ENCODE measurements at places on chromosomes 11 and 22.

DNA sequence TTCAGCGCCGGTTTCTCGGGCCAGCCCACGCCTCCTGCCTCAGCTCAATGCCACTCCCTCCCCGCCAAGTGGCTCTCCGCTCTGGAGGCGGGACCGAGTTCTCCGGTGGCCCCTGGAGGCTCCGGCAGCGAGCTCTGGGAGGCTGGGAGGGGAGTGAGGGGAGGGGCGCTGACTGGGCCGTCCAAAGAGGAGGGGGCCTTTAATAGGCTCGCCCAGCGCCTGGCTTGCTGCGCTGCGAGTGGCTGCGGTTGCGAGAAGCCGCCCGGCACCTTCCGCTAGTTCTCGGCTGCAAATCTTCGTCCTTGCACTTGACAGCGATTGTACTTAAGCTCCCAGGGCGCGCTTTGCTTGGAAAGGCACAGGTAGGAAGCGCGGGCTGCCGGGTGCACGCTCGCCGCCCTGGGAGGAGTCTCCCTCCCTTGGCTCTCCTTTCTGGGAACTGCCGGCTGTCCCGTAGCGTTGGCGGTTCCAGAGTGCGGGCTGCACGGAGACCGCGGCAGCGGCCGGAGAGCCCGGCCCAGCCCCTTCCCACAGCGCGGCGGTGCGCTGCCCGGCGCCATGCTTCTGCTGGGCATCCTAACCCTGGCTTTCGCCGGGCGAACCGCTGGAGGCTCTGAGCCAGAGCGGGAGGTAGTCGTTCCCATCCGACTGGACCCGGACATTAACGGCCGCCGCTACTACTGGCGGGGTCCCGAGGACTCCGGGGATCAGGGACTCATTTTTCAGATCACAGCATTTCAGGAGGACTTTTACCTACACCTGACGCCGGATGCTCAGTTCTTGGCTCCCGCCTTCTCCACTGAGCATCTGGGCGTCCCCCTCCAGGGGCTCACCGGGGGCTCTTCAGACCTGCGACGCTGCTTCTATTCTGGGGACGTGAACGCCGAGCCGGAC lies at the start of gene ADAMTS15:
ADAMTS15 (plus strand) TSS at position 230 of the 894 bp plus-strand sequence; CDS start at position 559, 329 bp downstream.
- peak; percentile 40 for DNase-seq

DNA sequence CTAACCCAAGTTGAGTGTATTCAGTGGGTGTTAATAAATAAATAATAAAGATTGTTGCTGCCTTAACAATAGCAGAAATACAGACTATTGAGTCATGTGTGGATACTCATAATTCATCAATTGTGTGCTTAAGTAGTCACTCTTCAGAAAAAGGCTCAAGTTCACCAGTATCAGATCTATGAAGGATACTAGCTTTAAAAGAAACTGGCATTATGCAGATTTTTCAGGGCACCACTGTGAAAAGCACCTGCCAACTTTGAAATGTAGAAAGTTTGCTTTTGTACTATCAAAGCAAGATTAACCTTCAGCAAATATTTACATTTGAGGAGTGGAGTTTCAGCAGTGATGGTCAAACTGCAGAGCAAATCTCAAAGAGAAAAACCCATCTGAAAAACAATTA lies 20.1 kb upstream of the SYTL2 start:
- DNase-seq = no peak

DNA sequence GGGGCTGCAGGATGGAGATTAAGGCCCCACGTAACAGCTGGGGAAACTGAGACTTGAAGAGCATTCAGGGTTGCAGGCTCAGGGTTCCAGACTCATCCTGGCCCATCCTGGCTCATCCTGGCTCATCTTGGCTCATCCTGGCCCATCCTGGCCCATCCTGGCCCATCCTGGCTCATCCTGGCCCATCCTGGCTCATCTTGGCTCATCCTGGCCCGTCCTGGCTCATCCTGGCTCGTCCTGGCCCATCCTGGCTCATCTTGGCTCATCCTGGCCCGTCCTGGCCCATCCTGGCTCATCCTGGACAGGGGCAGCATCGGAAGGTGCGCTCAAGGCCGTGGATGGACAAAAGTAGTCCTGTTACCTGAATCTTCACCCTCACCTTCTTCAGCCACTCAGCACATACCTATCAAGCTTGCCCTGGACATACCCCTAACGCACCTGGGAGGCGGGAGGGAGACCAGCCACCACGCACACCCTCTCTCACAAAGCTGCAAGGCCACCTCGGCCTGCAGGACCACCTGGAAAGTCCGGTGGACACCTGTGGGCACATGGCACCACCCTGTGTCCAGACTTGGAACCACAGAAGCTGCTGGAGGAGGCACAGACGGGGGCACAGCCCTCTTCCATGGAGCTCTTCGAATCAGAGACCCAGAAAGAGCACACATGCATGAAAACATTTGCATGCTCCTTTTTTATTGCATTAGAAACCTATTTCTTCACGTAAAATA lies 20.3 kb upstream of the NLRP6 start:
- DNase-seq = no peak

DNA sequence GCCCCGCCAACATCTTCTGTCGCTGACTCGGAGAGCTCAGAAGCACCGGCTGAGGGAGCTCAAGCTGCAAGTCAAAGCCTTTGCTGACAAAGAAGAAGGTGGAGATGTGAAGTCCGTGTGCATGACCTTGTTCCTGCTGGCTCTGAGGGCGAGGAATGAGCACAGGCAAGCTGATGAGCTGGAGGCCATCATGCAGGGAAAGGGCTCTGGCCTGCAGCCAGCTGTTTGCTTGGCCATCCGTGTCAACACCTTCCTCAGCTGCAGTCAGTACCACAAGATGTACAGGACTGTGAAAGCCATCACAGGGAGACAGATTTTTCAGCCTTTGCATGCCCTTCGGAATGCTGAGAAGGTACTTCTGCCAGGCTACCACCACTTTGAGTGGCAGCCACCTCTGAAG lies 6.7 kb downstream of the RAG1 start:
- no peak for DNase-seq

DNA sequence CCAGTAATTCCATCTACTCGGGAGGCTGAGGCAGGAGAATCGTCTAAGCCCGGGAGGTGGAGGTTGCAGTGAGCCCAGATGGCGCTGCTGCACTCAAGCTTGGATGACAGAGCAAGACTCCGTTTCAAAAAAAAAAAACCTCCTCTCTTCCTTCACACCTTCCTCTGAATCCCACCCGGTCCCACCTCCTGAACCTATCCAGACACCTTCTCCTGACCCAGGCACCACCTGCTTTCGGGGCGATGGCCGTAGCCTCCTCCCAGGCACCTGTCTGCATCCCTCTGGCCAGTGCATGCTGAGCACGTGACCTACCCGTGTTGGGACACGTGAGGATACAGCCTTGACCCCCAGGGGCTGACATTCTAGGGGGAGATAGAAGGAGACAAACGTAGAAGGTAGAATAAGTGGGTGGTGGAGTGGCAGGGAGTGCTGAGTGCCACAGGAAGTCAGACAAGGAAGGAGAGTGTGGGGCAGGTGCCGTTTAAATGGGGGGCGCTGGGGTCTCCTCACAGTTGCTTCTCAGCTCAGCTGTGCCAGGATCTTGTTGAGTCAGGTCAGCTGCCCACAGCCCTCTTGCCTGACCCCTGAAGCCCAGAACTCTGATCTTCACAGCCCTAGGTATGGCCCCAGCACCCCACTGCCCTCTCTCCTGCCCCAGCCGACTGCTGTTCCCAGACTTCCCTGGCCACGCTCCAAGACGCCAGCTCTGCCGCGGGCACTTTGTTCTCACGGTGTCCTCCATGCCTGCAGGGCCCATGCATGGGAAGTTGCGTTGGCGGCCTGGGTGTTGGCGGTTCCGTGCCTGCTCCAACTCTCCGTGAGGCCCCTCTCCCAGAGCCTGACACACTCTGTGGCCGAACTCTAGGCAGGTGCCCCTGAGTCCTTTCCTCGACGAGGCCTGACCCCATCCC lies 1.2 kb upstream of the MIOX start:
- DNase-seq = no peak

- DNase-seq = no peak
Measured at GRCh38 chr11:2665526-2666400, 34.0 kb downstream of the KCNQ1OT1 start.

GRCh38 chr11:93034723-93035039 lies 65.2 kb downstream of the MTNR1B start:
- no peak for DNase-seq

- DNase-seq = no peak
Measured at GRCh38 chr11:100182350-100182749, 504.7 kb upstream of the ARHGAP42 start.

- no peak for DNase-seq
Measured at GRCh38 chr11:13692172-13692571, 23.7 kb downstream of the FAR1 start.

GRCh38 chr11:123475469-123475868 lies 45.4 kb downstream of the GRAMD1B start:
- DNase-seq = no peak

GRCh38 chr22:37784829-37785495 lies 22.8 kb upstream of the GCAT start:
- no peak for DNase-seq

DNA sequence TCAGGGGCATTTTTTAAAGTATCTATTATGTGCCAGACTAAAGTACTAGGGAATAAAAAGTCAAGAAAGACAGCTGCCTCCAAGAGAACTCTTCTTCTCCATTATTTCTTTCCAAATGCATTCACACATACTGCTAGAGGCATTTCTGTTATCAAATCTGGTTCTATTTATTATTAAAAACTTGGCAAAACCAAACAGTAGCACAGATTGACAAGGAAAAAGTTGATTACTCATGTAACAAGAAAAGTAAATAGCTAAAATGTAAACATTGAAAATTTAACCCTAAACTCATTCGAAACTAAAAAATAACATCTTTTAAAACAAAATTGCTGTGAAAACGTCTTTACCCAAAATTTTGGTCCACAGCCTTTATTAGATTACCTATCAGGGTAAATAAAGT lies 132.9 kb upstream of the GUCY1A2 start:
- DNase-seq = no peak

DNA sequence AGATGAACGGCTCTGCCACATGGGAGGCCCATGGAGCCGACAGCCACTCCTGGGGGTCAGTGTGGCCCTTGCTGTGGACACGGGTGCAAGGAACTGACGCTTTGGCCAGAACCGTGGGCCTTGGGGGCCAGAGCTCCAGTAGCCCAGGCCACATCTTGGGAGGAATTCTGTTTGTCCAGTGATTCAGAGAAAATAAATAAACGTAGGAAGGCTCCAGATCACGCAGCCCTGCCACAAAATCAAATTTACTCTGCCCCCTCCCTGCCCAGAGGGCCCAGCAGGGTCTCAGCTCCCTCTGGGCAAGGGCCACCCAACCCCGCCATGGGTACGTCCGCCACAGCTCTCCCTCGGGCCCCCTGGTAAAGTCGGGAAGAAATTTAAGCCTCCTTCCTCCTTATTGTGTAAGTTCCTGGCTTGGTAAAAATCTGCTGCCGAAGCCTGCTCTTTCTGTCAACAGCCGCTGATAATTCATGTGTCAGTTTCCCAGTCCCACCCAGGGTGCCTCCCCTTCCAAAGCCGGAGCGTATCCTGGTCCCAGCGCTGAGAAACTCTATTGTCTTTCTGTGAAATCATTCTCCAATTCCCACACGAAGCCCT lies 6.9 kb upstream of the MUC5AC start:
- DNase-seq = no peak

Data from cortex of kidney (tissue), 1 donor.